RPMI8226 (cell line): ENCODE measurements at places on chromosomes 6 and 20.

DNA sequence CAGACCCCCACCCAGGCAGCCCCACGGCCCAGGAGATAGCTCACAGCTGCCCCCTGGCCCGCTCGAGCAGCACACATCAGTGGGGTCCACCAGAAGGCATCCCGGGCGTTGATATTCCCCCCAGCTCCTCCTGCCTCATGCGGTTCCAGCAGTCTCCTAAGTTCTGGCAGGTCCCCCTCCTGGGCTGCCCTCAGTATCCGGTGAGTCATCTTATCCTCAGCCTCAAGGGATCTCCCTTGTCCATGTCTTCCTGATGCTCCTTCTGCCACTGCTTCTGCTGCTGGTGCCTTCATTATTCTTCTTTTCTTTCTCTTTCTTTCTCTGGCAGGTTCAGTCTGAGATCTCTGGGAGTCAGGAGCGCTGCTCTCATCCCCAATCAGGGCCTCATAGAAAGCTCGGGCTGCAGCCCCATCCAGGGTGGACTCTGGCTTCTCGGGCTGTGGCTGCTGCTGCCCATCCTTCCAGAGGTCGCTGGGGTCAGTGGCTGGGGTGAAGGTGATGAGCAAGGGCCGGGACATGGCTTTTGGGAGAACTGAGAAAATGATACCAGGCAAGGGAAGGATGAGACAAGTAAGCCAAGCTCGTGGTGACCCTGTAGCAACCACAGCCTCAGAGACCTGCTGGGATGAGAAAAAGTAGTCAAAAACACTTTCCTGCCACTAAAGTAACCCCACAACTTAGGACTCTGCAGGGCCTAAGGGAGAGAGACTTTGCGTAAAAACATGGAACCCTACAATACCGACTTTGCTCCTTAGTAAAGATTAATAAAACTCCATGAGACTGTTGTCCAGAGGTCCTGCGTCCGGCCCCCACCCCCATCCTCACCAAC, 622 bp downstream of the GPANK1 start:
- DNase-seq, result no peak

- no peak for DNase-seq
Measured at GRCh38 chr6:88574031-88574430, 389.4 kb downstream of the RNGTT start.

- no peak for DNase-seq
Measured at GRCh38 chr6:122621638-122622037, 11.4 kb downstream of the PKIB start.

DNA sequence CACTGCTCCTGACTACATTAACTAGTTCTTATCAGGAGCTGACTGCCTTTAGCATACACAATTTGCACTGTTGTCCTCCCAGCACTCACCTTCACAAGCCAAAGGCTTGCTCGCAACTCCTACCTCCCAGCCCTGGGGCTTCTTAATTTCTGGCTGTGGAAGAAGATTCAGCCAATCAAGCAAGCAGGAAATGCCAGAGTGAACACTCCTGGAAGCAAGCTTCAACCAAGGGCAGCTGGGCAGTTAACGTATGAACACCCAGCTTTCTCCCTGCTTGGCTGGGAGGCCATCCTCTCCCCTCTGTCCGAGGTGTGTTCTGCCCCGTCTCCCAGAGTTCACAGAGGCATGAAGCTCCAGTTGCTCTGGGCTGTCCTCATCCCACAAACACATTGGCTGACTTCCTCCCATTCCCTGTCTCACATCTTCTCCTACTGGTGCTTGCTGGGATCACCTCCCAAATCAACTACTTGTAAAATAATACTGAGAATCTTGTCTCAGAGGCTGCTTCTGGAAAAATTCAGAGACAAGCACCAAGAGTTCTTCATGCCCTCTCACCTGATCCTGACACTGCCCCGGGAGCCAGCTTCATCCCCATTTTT, 15.3 kb upstream of the SRSF6 start:
- DNase-seq, result no peak

GRCh38 chr6:46269447-46270229, 98.9 kb upstream of the ENPP5 start:
- DNase-seq, result no peak
